Pancreas (tissue), 10 donors: ENCODE measurements at places on chromosomes 3 and 15. TPM values are rescaled to one million over a fixed set of nuclear protein-coding genes. Genes with fewer than 3 reads are reported as not detected.

DNA sequence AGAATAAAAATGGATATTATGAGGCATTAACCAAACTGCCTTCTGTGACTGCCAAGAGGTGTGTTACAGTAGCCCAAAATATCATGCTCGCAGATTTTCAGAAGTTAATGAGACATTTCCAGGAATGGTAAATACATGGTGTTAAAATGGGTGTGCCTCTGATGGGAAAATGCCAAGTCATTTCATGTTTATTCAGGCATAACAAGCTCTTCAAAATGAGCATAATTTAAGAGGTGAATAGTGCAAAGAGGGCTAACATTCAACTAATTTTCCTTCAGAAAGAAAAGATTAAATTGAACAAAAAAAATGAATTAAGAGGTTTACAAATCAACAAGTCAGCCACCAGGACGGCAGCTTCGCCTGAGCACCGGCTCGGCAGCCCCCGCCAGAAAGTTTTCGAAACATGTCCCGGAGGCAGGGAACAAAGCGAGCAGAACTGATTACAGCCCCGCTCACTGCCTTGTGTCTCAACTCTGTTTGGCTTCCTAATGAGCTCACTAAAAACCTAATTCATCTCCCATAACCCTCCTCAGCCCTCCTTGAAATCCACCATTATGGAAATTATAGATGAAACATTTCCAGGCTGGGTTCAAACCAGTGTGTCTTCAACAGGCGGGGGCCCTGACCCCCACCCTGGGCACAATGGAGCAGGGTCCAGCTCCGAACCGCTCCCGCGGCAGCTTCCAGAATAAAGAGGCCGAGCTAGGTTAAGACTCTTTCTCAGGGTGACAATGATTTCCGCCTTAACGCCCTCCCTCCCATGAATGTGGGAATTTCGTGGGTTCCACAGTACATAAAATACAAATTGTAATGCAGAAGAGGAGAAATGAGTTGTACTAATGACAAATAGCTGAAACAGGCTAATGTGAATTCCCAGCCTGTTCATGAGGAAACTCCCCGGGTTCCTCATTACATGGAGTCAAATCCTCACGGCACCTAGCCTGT, 43.9 kb downstream of the MEIS2 start:
- no peak for DNase-seq

DNA sequence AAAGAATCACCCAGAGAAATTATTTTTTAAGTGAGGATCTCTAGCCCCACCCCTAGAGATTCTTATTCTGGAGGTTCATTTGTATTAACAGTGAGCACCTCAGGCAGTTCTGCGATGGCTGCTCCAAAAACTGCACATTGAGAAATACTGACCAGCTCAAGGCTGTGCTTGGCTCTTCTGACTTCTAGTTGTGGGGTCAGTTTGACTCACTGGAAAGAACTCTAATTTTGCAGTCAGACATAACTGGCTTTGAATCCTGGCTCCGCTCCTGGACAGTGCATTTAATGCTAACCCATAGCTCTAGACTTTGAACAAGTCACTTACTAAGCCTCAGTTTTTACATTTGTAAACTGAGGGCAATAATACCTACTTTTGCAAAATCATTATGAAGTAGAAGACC, 123.6 kb upstream of the SKOR1 start:
- DNase-seq: no peak

DNA sequence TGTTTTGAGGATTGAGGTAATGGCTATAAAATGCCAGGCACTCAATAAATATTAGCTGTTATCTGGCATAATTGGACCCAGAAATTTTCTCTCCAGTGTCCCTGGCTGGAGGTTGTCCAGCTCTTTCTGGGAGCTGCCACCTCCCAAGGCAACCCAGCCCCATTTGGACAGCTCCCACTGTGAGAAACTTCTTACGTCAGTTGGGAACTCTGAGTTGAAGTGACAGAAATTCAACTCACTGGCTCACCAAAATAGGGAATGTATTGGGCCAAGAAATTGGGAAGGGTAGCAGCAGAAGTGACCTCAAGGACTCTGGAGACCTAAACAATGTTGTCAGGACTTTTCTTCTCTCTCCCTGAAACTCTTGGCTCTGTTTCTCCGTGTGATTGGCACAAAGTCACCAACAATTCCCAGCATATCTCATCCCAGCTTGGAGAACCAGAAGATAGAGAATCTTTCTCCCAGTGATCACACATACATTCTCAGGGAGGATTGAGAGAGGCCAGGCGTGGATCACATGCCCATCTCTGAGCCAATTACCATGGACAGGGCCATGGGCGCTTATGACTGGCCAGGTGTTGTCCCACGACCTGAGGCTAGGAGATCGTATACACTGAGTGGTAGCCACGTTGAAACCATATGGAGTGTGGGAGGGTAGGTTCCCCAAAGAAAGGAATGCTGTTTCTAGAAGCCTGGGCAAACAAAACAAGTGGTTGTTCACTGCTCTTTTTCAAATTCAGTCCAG, 22.5 kb upstream of the HCN4 start:
- DNase-seq: no peak

- DNase-seq: no peak
Measured at GRCh38 chr3:161035711-161036110, 69.4 kb downstream of the B3GALNT1 start.

Gene CCR9
- not detected for total RNA-seq

DNA sequence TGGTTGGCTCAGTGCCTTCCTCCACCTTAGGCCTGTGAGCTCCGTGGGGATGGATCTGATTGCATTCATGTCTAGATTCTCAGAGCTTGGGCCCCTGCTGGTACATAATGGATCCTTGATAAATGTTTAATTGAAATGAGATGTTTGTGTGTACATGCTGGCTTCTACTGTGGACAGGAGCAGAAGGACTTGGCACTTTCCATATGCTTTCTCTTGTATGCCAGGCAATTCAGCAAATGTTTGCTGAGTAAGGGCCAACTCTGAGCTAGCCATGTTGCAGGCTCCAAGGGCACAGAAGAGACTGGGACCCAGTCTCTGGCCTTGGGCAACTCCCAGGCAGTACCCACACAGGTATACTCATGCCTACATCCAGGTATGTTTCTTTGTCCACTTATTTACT, 67.0 kb downstream of the RAB11A start:
- no peak for DNase-seq

- no peak for DNase-seq
Measured at GRCh38 chr3:72930754-72931153, 42.9 kb downstream of the GXYLT2 start.

- DNase-seq: no peak
Measured at GRCh38 chr15:83733206-83733605, 79.3 kb downstream of the ADAMTSL3 start.

DNA sequence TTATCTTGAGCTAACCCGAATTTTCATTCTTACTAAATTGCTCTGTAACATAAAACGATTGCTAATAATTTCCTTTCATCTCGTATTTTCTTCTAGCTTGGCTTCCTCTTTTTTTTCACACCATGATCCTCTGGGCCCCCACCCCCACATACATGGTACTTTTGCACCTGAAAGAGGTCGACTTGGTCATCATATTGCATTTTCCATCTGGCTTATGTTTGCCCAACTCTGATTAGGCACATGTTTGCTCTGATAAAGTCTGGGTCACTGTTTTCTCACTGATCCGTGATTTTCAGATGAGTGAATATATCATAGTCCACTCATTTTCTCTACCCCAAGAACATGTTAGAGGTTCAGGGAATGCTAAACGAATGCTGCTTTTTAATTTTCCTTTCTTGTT, 49.5 kb downstream of the ARRDC4 start:
- no peak for DNase-seq

DNA sequence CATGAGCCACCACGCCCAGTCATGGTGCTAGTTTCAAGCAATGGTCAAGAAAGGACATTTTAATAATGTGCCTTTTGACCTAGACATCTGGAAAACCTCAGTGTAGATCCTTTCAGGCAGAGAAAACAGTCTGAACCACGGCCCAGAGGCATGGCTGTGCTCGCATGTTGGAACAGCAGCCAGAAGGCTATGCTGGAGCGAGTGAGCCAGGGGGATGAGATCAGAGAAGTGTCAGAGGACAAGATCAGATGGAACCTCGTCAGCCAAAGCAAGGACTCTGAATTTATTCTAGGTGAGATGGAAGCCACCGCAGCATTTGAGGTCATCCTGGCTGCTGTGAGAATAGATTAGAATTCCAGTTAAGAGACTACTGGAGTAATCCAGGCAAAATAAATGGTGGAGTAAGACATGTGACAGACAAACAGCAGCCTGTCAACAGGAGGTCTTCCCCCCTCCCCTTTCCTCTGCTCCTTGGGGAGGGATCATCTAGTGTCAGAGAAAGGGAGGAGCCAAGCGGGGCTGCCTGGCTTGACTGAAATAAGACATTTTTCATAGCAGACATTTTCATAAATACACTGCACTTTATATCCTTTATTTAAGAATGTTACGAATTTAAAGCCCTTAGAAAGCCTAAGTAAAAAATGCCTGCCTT, 40.4 kb upstream of the ACKR4 start:
- DNase-seq: no peak

Gene CLDN18
- total RNA-seq: 8.1 TPM

Gene RTP1
- total RNA-seq: not detected

Gene FAM107A
- 1.7 TPM for total RNA-seq

GRCh38 chr3:53382106-53382505, 34.8 kb upstream of the DCP1A start:
- DNase-seq: no peak

GRCh38 chr3:38137615-38138348, 679 bp upstream of the MYD88 start:
- no peak for DNase-seq

Gene LSM3
- total RNA-seq: 4.6 TPM

DNA sequence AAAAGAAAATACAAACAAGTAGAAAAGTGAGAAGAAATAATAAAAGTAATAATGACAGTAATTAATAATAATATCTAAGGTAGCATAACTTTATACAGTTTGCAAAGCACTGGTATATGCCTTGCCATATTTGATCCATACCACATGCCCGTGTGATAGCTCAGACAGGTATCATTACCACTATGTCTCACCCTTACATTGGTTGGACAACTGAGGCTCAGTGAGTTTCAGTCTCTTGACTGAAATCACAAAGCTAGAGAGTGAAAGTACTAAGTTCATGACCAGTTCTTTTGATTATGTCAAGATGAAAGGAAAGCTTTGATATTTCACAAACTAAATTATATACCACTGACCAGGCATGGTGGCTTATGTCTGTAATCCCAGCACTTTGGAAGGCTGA, 408.9 kb downstream of the GAP43 start:
- DNase-seq: no peak

DNA sequence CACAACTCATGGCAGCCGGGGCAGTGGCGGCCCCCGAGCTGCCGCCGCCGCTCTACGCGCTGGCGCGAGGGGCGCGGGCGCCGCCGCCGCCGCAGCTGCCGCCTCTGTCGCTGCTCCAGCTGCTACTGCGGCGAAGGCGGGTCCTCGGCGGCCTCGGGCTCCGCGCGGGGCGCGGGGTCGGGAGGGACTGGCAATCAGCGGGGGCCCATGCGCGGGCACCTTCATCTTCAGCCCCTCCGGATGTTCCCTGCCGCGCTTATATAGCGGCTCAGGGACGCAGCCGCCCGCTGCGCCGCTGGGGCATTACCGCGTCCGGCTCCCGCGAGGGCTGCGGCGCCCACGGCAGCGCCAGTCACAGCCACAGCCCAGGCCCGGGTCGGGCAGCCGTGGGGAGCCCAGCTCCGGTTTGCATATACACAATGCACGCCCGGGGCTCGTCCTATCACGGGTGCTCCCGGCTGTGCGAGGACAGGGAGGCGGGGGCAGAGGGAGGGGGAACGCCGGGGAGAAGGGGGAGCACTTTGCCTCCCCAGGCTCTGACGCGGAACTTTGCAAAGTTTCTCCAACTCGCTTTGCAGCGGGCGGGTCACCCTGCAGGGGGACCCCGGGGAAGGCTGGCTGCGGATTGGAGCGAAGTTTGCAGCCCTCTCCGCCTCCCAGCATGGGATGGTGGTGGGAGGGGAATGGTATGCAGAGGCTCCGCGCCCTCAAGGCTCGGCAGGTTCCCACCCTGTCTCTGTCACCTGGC, at the start of gene VGLL3:
TSS of gene VGLL3 (minus strand) at position 416 of the 748 bp plus-strand sequence. CDS start at position 10, 406 bp downstream.
- DNase-seq: peak; percentile 78

DNA sequence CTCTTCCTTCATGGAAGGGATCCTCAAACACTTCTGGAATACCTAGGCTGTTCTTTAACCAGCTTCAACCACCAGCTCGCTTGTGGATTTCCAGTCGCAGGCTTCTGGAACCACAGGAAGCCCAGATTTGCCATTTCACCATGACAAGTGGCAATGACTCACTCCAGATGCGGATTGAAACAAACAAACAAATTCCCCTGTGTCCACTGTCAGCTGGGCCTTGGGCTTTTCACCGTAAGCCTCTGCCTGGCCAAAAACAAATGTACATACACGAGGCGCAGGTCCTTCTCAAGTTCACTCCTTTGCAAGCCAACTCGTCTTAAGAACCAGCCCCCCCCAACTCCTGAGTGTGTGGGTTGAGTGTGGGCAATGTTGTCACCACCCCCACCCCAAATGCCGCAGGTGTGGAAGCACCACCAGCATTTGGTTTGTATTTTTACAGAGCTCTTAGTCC, 8.8 kb downstream of the BCL6 start:
- DNase-seq: no peak

Gene LDHAL6B
- not detected for total RNA-seq

- DNase-seq: no peak
Measured at GRCh38 chr3:46471371-46471914, 6.7 kb upstream of the LTF start.

DNA sequence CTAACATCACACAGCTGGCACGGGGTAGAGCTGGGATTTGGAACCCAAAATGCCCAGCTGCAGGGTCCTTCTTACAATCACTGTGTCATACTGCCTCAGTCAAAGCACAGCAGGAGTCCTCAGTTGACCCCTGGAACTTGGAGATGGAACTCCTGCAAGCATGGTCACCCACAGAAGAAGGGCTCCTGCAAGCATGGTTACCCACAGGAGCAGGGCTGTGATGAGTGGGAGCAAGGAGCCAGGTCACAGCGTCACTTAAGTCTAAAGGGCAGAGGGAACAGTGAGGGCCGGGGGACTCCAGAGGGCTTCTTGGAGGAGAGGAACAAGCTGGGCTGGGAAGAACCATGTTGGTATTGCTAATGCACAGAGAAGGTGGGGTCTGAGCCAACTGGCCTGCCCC, 24.9 kb downstream of the CCDC33 start:
- no peak for DNase-seq

Gene MYL3
- 0.26 TPM for total RNA-seq

Gene C3orf70
- 0.46 TPM for total RNA-seq

DNA sequence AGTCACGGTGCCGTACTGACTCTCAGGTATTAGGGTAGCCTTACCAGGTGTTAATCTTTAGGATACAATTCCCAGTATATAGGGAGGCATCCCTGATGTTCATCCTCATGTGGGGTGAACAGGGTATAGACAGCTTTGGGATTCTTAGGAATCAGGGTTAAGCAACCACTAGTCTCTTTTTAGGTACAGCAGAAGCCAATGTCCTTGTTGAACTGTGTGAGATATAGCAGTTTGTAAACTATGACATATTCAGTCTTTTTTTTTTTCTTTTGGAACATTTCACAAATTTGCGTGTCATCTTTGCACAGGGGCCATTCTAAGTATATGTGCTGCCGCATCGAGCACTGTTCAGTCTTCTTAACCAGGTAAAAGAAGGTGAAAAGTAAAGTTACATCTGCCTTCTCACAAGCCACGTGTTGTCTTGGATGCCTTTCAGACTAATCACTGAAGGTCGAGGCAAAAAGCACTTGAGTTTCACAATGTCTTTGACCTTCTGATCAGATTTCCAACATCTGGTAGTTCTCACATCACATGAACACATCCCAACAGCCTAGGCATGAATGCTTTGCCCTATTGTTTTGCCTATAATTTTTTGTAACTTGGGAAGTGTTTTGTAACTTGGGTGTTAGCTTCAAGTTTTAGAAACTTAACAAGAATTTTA, 17.2 kb downstream of the TSEN2 start:
- DNase-seq: no peak

GRCh38 chr15:56460071-56460470, 4.9 kb downstream of the MNS1 start:
- DNase-seq: no peak

Gene DNAJA4
- 5.8 TPM for total RNA-seq

Gene GOLGA8G
- total RNA-seq: not detected
